ENCODE measurements at places on chromosomes 2 and 18. TPM values are rescaled to one million over a fixed set of nuclear protein-coding genes. Genes with fewer than 3 reads are reported as not detected.

- H3K36me3 ChIP-seq, result no peaks in the 10 kb centered on the region
- H3K27ac ChIP-seq, result no peak overlapping the region
- no peaks in the 10 kb centered on the region for H3K27me3 ChIP-seq
- H3K4me3 ChIP-seq, result no peak overlapping the region
- DNase-seq, result no peak
Observed at GRCh38 chr2:134621939-134622705, 96.7 kb downstream of the TMEM163 start.

Gene MAB21L4
- not detected for total RNA-seq

- no peaks in the 10 kb centered on the region for H3K4me1 ChIP-seq
- no peak overlapping the region for H3K4me3 ChIP-seq
- no peaks in the 10 kb centered on the region for H3K36me3 ChIP-seq
- no peaks in the 10 kb centered on the region for H3K27me3 ChIP-seq
- H3K27ac ChIP-seq, result no peak overlapping the region
- no peak for DNase-seq
Observed at GRCh38 chr2:49309461-49309860, 155.1 kb upstream of the FSHR start.

Gene PAIP2B
- total RNA-seq, result 31.3 TPM

GRCh38 chr2:46252891-46253659 is 44.1 kb upstream of the EPAS1 start:
- no peaks in the 10 kb centered on the region for H3K4me1 ChIP-seq
- DNase-seq, result no peak
- H3K27me3 ChIP-seq, result no peaks in the 10 kb centered on the region
- H3K36me3 ChIP-seq, result no peaks in the 10 kb centered on the region
- H3K4me3 ChIP-seq, result no peak overlapping the region

DNA sequence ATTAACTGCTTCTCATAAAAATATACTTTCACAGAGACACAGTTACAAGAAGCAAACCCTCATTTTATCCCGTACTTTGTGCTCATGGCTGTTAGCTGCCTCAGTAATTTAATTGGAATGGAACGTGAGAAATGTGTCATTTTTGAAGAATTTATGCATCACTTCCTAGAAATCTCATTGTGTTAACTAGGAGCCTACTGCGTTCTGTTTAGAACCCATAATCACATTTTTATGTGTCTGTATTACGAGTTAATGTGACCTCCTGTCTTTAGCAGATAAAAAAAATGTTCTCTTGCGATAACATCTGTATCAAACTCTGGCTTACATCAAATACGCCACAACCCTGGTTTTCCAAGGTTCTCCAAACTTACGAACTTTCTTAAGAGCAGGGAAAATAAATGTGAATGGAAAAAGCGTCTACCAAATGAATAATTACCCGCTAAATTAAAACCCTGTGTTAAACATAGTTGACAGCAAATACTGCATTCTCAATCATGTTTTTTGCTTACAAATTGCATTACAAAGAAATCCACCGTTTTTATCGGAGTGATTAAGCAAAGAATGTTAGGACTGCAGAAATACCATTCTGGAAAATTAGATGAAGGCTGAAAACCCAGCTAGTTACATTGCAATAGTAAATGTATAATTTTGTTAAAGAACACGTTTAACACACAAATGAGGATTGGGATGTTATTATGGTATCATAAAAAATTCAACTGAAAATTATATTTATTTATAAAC is 12.1 kb upstream of the GBX2 start:
- no peak for DNase-seq
- no peaks in the 10 kb centered on the region for H3K36me3 ChIP-seq
- H3K27me3 ChIP-seq, result peaks cover 20% of the 10 kb centered on the region
- H3K27ac ChIP-seq, result no peak overlapping the region

Gene SP5
- not detected for total RNA-seq

GRCh38 chr2:56754627-56755026 is 570.8 kb downstream of the CCDC85A start:
- no peaks in the 10 kb centered on the region for H3K36me3 ChIP-seq
- H3K4me3 ChIP-seq, result no peak overlapping the region
- no peak for DNase-seq
- no peak overlapping the region for H3K27ac ChIP-seq
- H3K27me3 ChIP-seq, result no peaks in the 10 kb centered on the region

- no peak for DNase-seq
- H3K36me3 ChIP-seq, result no peaks in the 10 kb centered on the region
- H3K27ac ChIP-seq, result no peak overlapping the region
- H3K4me3 ChIP-seq, result no peak overlapping the region
- H3K27me3 ChIP-seq, result no peaks in the 10 kb centered on the region
Observed at GRCh38 chr18:13147130-13147529, 71.4 kb upstream of the LDLRAD4 start.

DNA sequence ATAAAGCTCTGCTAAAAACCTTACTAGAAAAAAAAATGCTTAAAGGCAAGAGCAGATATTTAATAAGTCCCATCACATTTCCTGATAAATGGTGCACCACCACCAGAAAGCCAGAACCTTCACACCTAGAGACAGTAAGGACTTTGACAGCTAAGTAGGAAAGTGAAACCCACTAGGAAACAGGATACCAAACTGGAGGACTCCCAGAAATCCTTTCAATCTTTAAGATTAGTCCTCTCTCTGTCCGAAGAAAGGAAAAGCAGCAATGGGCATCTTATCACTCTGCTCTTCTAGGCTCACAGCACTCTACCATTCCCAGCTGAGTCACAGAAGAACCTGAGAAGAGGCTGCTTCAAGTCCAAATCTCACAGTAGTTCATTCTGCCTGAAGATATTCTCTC is 3.7 kb downstream of the DYM start:
- no peak overlapping the region for H3K27ac ChIP-seq
- H3K4me1 ChIP-seq, result no peaks in the 10 kb centered on the region
- H3K36me3 ChIP-seq, result no peaks in the 10 kb centered on the region
- no peak for DNase-seq
- H3K4me3 ChIP-seq, result no peak overlapping the region

DNA sequence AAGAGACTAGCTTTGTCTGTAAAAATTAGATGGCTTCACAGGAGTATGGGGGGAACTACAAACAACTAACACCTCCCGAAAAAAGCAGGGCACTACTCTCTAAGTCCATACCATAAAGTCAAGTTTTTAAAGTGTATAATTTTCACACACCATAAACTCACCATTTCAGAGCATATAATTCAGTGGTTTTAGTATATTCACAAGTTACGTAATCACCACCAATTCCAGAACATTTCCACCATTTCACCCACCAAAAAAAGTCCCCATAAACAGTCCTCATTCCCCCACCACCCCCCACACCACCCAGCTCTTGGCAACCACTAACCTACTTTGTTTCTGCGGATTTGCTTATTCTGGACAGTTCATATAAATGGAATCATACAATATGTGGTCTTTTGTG is 33.8 kb downstream of the CFAP36 start:
- H3K27ac ChIP-seq, result no peak overlapping the region
- no peaks in the 10 kb centered on the region for H3K27me3 ChIP-seq
- H3K36me3 ChIP-seq, result no peaks in the 10 kb centered on the region
- no peak overlapping the region for H3K4me3 ChIP-seq

GRCh38 chr2:14480906-14481305 is 151.6 kb upstream of the LRATD1 start:
- H3K4me3 ChIP-seq, result no peak overlapping the region
- H3K27ac ChIP-seq, result no peak overlapping the region
- no peaks in the 10 kb centered on the region for H3K27me3 ChIP-seq
- DNase-seq, result no peak
- H3K4me1 ChIP-seq, result no peaks in the 10 kb centered on the region

Gene IL36B
- not detected for total RNA-seq

DNA sequence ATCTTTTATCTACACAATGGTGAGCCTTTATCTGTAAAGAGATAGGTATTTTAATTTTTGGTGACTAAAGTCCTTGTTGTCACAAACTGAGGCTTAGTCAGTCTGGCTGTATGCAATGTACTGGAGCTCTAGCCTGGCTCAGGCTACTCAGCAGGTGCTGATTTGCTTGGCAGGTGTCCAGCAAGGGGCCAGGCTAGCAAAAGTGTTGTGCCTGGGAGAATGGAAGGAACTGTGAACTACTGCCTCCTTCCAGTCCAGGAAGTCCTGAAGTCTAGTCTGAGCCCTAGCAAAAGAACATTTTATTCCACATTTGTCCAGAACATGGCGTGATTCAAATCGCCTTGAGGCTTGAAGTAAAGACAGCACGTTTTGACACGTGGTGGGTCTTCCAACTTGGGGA is 260.5 kb downstream of the CCDC85A start:
- H3K36me3 ChIP-seq, result no peaks in the 10 kb centered on the region
- no peak overlapping the region for H3K27ac ChIP-seq
- DNase-seq, result no peak
- H3K4me1 ChIP-seq, result peaks cover 3% of the 10 kb centered on the region
- no peaks in the 10 kb centered on the region for H3K27me3 ChIP-seq

DNA sequence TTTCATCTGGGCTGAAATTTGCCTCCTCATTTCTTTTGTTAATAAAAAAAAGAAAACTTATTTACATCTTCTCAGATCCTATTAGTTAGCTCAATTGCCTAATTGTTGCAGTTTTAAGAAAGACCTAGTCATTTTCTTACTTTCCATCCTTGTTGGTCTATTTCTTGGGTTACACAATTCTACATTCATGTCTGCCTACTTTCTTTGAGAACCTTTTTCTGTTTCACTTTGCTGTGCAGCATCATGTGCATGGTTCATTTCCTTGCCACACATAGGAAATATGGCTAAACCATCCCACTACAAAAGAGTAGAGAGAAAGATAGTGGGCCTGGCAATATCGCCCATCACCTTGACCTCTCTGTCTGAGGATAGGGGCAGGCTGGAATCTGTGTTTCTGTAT is 780.7 kb upstream of the FANCL start:
- no peak overlapping the region for H3K27ac ChIP-seq
- H3K27me3 ChIP-seq, result no peaks in the 10 kb centered on the region
- no peak for DNase-seq
- H3K4me3 ChIP-seq, result no peak overlapping the region
- H3K4me1 ChIP-seq, result no peaks in the 10 kb centered on the region
- H3K36me3 ChIP-seq, result no peaks in the 10 kb centered on the region

Gene TSPYL6
- not detected for total RNA-seq

Gene GPAT2
- total RNA-seq, result 0.63 TPM

DNA sequence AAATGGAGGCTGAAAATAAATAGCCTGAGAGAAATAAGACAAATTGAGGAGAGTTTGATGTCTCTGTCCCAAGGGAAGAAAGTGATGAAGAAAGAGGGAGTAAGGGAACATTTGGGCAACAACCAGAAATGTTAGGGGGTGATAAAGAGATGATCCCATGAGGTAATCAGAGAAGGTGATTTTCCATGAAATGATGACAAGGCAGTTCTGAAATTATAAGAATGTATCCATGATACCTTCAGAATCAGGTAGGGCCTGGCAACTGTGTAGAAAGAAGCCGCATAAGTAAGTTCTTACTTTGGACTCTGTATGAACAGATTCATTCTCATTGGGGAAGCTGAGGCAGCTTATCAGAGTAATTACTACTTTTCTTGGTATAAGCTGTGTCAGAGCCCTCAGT is 106.1 kb downstream of the THSD7B start:
- H3K4me3 ChIP-seq, result no peak overlapping the region
- H3K27ac ChIP-seq, result no peak overlapping the region
- no peaks in the 10 kb centered on the region for H3K36me3 ChIP-seq
- H3K4me1 ChIP-seq, result no peaks in the 10 kb centered on the region

- no peak overlapping the region for H3K27ac ChIP-seq
- no peaks in the 10 kb centered on the region for H3K36me3 ChIP-seq
- DNase-seq, result no peak
- no peaks in the 10 kb centered on the region for H3K27me3 ChIP-seq
Observed at GRCh38 chr2:229445501-229446211, 174.6 kb upstream of the PID1 start.

DNA sequence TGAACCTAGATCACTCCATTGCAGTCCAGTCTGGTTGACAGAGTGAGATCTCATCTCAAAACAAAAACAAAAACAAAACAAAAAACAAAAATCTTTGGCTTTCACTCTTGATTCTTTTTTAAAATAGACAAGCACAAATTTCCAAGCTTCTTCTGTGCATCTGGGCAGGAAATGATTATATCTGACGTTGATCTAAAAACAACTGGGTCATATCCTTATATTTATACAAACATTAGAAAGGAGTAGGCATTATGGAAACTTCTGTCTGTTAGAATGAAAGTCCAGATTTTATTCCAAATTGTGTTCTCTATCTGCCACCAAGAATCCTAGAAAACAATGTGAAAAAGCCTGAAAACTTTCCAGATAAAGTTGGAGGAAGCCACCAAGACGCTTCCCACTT is 26.2 kb upstream of the PMAIP1 start:
- DNase-seq, result no peak
- H3K4me1 ChIP-seq, result peaks cover 5% of the 10 kb centered on the region
- no peaks in the 10 kb centered on the region for H3K27me3 ChIP-seq
- H3K4me3 ChIP-seq, result no peak overlapping the region
- H3K36me3 ChIP-seq, result no peaks in the 10 kb centered on the region
- H3K27ac ChIP-seq, result no peak overlapping the region

- H3K27ac ChIP-seq, result no peak overlapping the region
- H3K4me3 ChIP-seq, result no peak overlapping the region
- H3K27me3 ChIP-seq, result no peaks in the 10 kb centered on the region
- no peaks in the 10 kb centered on the region for H3K36me3 ChIP-seq
- DNase-seq, result no peak
- H3K4me1 ChIP-seq, result no peaks in the 10 kb centered on the region
Observed at GRCh38 chr2:239854596-239854995, 170.5 kb downstream of the NDUFA10 start.

DNA sequence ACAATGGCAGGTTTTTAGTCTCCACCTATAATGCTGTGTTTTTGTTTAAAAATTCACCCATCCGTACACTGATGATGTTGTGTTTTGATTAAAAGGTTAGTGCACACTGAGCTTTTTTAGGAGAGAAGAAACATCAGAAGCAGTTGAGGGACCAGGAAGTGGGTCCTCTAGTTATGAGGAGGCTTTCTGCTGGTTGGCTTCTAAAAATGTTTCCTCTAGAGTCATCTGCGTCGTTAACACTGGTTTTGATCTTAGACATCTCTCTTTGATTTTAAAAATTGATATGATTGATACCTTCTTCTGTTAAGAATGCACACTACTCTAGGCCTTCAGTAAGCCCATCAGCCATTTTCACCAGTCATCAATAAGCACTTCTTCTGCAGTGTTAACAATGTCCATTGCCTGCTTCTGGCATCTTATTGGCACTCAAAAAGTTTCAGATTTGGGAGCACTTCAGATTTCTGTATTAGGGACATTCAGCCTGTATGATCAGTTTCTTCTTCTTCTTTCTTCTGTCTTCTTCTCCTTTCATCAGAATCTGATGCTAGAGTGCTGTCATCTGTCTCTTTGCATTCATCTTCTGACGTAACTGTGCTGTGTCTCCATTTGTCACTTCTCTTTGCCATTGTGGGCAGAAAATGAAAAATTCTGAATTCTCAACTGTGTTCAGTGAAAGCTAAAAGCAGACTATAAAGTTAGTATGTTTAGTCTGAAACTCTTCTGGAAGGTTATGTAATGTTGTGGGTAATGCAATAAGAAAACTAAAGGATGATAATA is 56.3 kb downstream of the PHLPP1 start:
- no peaks in the 10 kb centered on the region for H3K27me3 ChIP-seq
- peaks cover 6% of the 10 kb centered on the region for H3K4me1 ChIP-seq
- no peaks in the 10 kb centered on the region for H3K36me3 ChIP-seq
- no peak overlapping the region for H3K4me3 ChIP-seq
- no peak overlapping the region for H3K27ac ChIP-seq

GRCh38 chr2:42568401-42569115 is at the start of gene MTA3:
MTA3 (plus strand) TSS chr2:42568632; CDS start chr2:42568746, 114 bp downstream.
- no peaks in the 10 kb centered on the region for H3K36me3 ChIP-seq
- H3K4me1 ChIP-seq, result peaks cover 6% of the 10 kb centered on the region
